ENCODE measurements at places on chromosomes 5 and 9. TPM values are rescaled to one million over a fixed set of nuclear protein-coding genes. Genes with fewer than 3 reads are reported as not detected.

Gene INSL6
- not detected for polyA plus RNA-seq

- no peaks in the 10 kb centered on the region for H3K36me3 ChIP-seq
- no peak overlapping the region for H3K4me3 ChIP-seq
- peaks cover 23% of the 10 kb centered on the region for H3K27me3 ChIP-seq
Measured at GRCh38 chr9:79301551-79302391, 270.0 kb upstream of the TLE4 start.

DNA sequence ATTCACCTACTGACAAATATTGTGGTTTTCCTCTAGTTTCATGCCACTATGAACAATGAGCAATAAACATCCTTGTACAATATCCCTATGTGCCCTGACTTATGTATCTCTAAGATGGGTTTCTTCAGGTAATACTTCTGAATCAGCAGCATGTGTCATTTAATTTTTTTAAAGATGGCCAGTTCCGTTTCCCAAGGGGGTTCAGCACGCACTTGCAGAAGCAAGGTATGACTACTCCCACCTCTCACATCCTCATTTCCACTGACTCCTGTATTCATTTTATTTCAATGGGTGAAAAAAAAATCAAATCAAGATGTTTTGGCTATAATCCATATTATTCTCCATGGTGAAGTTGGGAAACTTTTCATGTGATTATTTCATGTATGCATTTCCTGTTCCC is 14.7 kb upstream of the ADAMTS19 start:
- no peaks in the 10 kb centered on the region for H3K36me3 ChIP-seq
- no peaks in the 10 kb centered on the region for H3K4me1 ChIP-seq
- no peak overlapping the region for H3K4me3 ChIP-seq
- no peak for DNase-seq
- no peaks in the 10 kb centered on the region for H3K27me3 ChIP-seq

- H3K36me3 ChIP-seq, result no peaks in the 10 kb centered on the region
- H3K4me1 ChIP-seq, result no peaks in the 10 kb centered on the region
- no peak overlapping the region for H3K27ac ChIP-seq
Measured at GRCh38 chr5:66198837-66199236, 54.7 kb downstream of the SREK1 start.

All from GM23248 (cell line).